ENCODE measurements at places on chromosomes 2 and 18. TPM values are rescaled to one million over a fixed set of nuclear protein-coding genes. Genes with fewer than 3 reads are reported as not detected.

GRCh38 chr18:74282755-74283554 lies 8.8 kb downstream of the CYB5A start:
- no peak overlapping the region for H3K27ac ChIP-seq
- no peaks in the 10 kb centered on the region for H3K27me3 ChIP-seq
- no peaks in the 10 kb centered on the region for H3K36me3 ChIP-seq
- H3K4me3 ChIP-seq = no peak overlapping the region
- H3K4me1 ChIP-seq = no peaks in the 10 kb centered on the region
- no peak for DNase-seq

GRCh38 chr2:30197570-30198192 lies 33.7 kb upstream of the LBH start:
- H3K4me1 ChIP-seq = no peaks in the 10 kb centered on the region
- no peaks in the 10 kb centered on the region for H3K27me3 ChIP-seq
- H3K4me3 ChIP-seq = no peak overlapping the region

DNA sequence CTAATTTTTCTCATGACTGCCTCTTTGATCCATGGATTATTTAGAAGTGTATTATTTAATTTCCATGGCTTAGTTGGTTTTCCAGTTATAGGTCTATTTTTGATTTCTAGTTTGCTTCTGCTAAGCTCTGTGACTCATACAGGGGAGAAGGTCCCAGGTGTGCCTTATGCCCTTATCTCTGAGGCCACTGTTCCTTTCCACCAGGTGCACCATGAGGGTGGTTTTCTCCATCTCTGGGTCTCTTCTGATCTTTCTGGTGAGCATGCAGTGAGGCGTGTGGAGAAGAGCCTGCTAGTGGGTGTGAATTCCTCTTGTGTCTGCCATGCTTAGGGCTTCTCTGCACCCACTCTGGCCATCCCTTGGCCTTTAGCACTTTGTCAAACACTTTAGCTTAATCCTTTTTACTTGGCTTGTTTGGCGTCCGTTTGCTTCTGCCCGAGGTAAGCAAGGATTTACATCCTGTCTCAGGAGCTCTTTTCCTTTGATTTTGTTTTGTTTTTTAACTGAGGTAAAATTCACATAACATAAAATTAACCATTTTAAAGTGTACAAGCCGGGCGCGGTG lies 129.8 kb upstream of the ARL4C start:
- no peak for DNase-seq
- peaks cover 17% of the 10 kb centered on the region for H3K27me3 ChIP-seq

DNA sequence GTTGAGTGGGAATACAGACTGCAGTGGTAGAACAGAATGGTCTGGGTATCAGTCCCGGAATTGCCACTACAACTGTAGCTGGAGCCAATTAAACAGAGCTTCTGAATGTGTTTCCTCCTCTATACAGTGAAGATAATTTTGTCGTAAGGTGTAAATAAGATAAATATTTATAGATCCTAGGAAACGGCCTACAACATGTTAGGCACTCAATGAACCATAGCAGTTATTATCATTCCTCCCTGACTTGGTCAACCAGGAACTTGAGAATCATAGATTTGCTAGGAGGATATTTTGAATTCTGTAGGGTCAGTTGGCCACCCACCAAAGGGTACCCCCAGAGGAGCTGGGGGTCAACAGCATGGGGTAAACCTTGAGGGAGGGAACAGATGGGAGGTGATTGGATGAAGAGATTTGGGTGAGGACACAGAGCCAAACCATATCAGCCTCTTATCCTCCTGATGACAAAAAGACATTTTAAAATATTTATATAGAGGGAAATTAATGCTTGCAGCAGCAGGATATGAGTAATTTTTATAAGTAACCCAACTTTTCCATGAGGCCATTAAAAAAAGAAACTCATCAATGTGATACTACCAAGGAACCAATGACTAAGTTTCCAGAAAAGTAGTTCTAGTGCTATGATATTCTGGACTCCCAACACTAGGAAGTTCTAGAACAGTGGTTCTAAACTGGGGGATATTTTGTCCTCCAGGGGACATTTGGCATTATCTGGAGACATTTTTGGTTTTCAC lies 4.0 kb downstream of the DHRS9 start:
- no peak overlapping the region for H3K4me3 ChIP-seq
- no peak for DNase-seq
- peaks cover 42% of the 10 kb centered on the region for H3K4me1 ChIP-seq
- no peaks in the 10 kb centered on the region for H3K27me3 ChIP-seq
- peak overlapping the region; percentile 59 for H3K27ac ChIP-seq

- peak overlapping the region; percentile 96 for H3K4me3 ChIP-seq
- H3K27me3 ChIP-seq = no peaks in the 10 kb centered on the region
- peak overlapping the region; percentile 72 for H3K27ac ChIP-seq
- H3K36me3 ChIP-seq = peaks cover 13% of the 10 kb centered on the region
- H3K4me1 ChIP-seq = peaks cover 14% of the 10 kb centered on the region
These were observed 751 bp upstream of the DNAJC10 start for GRCh38 chr2:182715121-182715891.

DNA sequence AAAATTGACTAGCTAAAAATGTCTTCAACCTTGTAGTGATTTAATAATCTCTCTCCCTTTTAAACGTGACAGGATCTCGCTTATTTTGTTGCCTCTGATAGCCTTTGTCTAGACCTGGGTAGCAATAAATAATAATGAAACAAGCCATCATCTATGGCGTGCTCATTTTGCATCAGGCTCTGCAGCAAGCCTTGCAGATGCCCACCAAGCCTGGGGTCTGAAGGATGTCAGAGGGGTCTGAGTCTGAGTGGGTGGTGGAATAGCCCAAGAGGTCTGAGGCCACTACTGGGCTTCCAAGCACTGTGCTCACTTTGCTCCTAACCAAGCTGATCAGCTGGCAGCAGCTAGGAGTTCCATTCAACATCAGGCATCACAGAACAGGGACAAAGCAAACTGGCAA lies 109.4 kb downstream of the GYPC start:
- no peaks in the 10 kb centered on the region for H3K36me3 ChIP-seq
- H3K4me3 ChIP-seq = no peak overlapping the region
- no peaks in the 10 kb centered on the region for H3K4me1 ChIP-seq
- DNase-seq = no peak
- no peak overlapping the region for H3K27ac ChIP-seq
- no peaks in the 10 kb centered on the region for H3K27me3 ChIP-seq

- no peak for DNase-seq
- no peaks in the 10 kb centered on the region for H3K4me1 ChIP-seq
- no peak overlapping the region for H3K4me3 ChIP-seq
- H3K36me3 ChIP-seq = peaks cover 10% of the 10 kb centered on the region
- H3K27me3 ChIP-seq = no peaks in the 10 kb centered on the region
- no peak overlapping the region for H3K27ac ChIP-seq
These were observed 22.0 kb downstream of the RELCH start for GRCh38 chr18:62209046-62209445.

DNA sequence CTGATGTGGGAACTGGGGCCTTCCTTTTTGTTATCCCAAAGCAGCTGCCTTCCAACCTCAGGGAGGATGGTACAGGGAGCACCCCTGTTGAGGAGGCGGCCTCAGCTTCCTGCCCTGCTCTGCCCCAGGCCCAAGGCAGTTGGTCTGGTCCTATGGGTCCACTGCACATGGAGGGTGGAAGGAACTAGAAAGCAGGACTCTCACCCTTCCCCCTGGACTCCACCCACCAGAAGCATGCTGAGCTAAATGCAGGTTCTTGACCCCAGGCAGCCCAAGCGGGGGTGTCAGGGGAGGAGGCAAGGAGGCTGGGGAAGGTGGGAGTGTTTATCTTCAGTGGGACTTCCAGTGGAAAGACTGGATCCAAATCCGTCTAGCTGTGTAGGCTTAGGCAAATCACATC lies 158.5 kb downstream of the SMAD2 start:
- H3K4me1 ChIP-seq = no peaks in the 10 kb centered on the region
- no peak overlapping the region for H3K27ac ChIP-seq
- no peak overlapping the region for H3K4me3 ChIP-seq
- no peaks in the 10 kb centered on the region for H3K36me3 ChIP-seq
- no peak for DNase-seq

Gene FMNL2
- total RNA-seq = 26.2 TPM

Gene SUCLG1
- total RNA-seq = 57.2 TPM

Gene ANKRD29
- total RNA-seq = 20.9 TPM

Gene EPC2
- total RNA-seq = 29.3 TPM
